ENCODE measurements at places on chromosomes 2 and 18.

DNA sequence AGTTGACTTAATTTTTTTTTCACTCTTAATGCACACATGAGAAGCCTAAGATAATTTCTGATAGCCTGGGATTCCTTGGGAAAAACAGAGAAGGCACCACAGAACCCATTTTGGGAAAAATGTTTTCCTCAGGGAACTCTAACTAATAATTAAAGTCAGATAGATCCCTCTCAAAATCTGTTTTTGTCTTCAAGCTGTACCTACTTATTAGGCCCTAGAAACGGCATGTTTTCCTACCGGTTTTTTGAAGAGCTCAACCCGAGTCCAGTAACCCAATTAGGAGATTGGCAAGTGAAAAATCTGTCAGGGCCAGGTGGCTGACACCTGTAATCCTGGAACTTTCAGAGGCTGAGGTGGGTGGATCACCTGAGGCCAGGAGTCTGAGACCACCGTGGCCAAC lies 16.1 kb upstream of the PDK1 start:
- no peak for DNase-seq

DNA sequence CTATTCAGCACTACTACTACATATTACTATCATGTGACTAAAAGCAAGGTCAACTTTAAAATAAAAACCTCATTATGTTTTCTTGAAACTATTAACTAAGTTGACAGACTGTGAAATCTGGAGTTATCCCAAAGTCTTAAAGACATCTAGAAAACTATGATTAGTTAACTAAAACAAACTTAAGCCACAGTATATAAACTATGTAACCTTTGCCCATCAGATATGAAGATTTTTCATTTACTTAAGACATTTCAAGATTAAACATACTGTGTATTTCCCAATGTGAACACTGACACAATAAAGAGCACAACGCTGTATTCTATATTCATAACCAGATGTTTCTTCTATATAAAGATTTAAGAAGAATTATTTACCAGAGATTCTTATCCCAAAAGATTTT lies 33.5 kb upstream of the CACNB4 start:
- no peak for DNase-seq

DNA sequence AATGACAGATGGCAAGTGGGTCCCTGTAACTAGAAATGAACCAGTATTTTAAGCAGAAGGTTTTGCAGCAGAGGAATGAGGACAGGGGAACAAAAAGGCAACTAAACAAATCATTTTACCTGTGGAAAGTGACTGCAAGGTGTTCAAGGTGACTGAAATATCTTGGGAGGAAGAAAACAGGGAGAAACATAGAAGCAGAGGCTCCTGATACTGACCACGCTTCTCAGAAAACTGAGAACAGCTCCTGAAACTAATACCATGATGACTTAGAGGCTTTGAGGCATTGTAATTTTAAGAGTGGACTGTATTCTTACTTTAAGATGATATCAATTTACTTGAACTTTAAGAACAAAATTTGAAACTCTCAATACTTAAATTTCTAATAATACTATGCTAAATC lies at the start of gene DYTN:
Gene DYTN, minus strand, starts transcription at position 101 of the 400 bp plus-strand sequence. CDS start 117 bp downstream, outside the sequence.
- DNase-seq: no peak

- DNase-seq: no peak
Measured at GRCh38 chr2:100394111-100394641, 23.3 kb downstream of the CHST10 start.

GRCh38 chr2:3282056-3282998 lies 95.3 kb downstream of the EIPR1 start:
- DNase-seq: no peak

- no peak for DNase-seq
Measured at GRCh38 chr2:202335791-202336467, 40.2 kb upstream of the BMPR2 start.

DNA sequence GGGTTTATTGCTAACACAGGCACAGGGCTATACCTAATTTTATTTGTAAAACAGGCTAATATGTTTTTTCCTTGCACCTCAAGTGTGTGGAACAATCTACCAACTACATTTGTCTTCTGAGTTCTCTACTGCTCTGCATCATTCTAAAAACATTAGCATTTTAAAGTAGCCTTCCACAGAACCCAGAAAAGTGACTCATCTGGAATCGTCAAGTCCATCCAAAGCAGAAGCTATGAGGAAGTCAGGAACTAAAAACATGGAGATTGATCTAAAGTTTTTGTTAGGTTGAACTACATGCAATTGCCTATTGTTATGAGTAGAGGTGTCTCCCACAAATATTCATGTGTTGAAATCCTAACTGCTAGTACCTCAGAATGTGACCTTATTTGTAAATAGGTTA lies 70.9 kb downstream of the SUCLG1 start:
- no peak for DNase-seq

DNA sequence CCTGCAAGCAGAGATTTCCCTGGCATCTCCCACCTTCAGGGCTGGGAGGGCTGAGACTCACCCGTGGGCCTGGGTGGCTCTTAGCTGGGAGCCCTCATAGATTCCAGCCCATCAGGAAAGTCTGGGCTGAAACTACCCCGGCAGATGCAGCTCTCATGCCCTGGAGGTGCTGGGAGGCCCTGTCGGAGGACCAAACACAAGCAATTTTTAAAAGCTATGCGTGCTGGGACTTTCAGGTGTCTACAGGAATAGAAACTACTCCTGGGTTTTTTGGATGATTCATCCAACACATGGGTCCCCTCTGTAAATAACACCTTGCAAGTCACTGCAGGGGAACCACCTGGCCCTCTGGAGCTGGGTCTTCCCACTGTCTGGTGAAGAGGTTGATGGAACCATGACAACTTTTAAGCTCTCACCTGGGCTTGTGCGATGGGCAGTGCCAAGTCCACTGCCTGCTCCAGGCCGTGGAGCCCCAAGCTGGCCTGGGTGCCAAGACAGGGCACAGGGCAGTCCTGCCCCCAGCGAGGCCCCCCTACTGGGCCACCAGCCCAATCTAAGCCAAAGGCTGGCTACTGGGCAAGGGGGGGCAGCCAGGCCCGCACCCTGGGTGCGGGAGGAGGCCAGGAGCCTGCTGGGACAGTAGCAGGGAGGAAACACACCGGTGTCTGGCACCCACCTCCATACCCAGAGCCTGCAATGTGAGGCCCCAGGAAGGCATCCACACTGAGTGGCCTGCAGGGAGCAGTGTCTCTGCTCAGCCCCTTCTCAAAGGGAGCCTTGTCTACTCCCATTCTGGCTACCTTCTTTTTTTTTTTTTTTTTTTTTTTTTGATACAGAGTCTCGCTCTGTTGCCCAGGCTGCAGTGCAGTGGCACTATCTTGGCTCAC lies 1.1 kb upstream of the GPR55 start:
- no peak for DNase-seq

- no peak for DNase-seq
Measured at GRCh38 chr2:76684756-76685155, 837.4 kb downstream of the LRRTM4 start.

GRCh38 chr2:102112271-102112670 lies 30.3 kb upstream of the IL1R1 start:
- no peak for DNase-seq

DNA sequence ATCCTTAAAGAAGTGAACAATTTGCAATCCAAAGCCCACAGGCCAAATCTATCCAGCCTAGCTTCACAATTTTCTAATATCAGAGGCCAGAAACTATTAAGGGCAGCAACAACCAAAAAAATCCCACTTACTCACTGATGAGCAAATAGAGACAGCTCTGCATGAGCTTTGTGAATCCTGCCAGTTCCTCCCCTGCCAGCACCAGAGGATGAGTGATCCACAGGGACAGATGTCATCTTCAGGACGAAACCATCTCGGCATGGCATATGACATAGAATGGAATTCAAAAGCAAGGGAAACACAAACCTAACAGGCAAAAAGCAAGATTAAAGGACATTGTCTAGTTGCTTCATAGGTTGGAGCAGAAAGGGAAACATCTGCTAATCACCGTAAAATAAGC lies 2.2 kb upstream of the DSC2 start:
- DNase-seq: no peak

- DNase-seq: no peak
Measured at GRCh38 chr2:128433911-128434550, 115.4 kb upstream of the HS6ST1 start.

GRCh38 chr2:112189001-112189556 lies 50.9 kb downstream of the FBLN7 start:
- DNase-seq: no peak

- no peak for DNase-seq
Measured at GRCh38 chr2:96946060-96946459, 40.3 kb downstream of the FAM178B start.

DNA sequence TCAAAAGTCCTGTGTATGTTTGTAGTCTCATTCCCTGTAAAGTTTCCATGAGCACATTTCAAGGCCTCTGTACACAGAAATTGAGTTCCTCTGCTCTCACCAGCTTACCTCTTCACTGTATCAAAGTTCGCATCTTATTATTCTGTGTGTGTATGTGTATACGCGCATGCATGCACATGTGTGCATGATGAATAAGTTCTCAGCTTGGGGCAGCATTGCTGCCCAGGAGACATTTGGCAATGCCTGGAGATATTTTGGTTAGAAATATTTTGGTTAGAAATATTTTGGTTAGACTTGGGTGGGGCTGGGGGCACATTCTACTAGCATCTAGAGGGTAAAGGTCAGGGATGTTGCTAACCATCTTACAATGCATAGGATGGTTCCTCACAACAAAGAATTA lies 23.4 kb downstream of the TCF7L1 start:
- DNase-seq: no peak

GRCh38 chr2:1769703-1770422 lies 25.5 kb upstream of the PXDN start:
- DNase-seq: no peak

DNA sequence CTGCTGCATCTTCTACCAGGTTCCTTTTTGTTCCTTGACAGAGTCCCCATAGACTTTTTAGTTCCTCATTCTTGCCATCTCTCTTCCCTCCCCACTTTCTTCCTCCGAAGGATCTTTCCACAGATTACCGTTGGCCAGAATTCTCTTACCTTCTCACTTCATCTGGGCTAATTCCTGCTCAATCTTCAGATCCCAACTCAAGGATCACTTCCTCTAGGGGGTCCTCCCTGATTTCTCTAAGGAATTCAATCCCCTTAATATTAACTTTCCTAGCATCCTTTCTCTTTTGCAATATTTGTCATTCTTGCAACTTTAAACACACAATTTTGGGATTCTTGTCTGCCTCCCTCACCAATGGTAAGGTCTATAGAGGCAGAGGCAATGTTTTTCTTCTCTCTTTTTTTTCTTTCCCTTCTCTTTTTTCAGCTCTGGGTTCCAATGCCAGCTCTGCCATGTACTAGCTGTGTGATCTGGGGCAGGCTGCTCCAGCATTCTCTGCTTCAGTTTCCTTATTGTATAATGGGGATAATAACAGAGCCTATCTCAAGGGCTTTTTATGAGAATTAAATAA lies 5.4 kb upstream of the KCNE4 start:
- peak; percentile 21 for DNase-seq

- no peak for DNase-seq
Measured at GRCh38 chr18:2818281-2818680, 28.5 kb upstream of the EMILIN2 start.

GRCh38 chr2:74864728-74865722 lies 31.1 kb downstream of the HK2 start:
- DNase-seq: no peak

DNA sequence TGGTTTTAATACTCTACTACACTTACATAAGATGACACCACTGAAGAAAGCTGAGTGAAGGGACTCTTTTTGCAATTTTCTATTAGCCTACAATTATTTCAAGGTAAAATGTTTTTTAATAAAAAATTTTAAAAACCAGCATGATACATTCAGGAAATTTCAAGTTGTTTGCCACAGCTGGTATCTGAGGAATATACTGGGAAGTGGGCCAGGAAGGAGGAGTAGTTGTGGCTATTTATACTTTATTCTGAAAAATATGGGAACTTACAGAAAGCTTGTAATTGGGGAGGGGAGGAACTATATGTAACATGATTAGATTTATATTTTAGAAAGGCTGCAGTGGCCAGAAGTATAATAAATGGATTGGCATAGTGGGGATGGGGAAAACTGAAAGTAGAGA lies 40.8 kb downstream of the WDR35 start:
- DNase-seq: no peak

- no peak for DNase-seq
Measured at GRCh38 chr2:17373741-17374140, 144.5 kb downstream of the RAD51AP2 start.

GRCh38 chr18:23236876-23237468 lies 101.7 kb downstream of the CABLES1 start:
- no peak for DNase-seq

DNA sequence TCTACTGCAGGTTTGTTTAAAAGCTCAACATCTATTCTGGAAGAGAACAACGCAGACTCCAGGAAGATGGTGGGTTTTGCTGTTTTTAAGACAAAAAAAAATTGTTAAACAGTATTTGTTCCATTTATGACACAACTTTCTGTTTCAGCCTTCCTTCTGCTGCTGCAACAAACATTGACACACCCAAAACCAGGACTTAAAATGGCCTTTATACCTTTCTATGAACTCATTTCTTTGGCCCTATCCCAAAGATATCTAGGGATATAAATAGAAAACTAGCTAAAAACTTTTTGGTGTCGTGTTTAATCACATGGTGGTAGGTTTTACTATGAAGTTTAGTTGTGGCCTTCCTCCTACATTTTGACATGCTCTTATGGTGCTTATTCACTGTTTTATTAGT lies 964 bp upstream of the GALNT3 start:
- DNase-seq: peak; percentile 49

- DNase-seq: no peak
Measured at GRCh38 chr18:8217051-8217564, 392.1 kb upstream of the RAB12 start.

GRCh38 chr2:162574615-162575452 lies 230.9 kb downstream of the GCA start:
- no peak for DNase-seq

GRCh38 chr2:219335373-219335786 lies 2.8 kb upstream of the RESP18 start:
- no peak for DNase-seq

DNA sequence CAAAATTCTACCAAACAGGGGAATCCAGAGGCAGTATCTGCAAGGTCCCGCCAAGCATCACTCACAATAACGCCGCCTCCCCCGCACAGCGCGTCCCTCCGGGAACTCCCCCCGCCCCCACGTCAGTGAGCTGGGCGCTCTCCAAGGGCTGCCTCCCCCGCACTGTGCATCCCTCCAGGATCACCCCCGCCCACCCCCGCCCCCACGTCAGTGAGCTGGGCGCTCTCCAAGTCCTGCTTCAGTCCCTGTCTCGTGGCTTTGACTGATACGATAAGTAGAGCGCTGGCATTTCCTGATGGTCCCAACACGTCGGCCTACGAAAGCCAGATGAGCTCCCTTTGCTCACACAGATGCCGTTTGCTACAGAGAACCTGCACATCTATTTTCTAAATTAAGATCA lies 130.7 kb upstream of the TPO start:
- no peak for DNase-seq

DNA sequence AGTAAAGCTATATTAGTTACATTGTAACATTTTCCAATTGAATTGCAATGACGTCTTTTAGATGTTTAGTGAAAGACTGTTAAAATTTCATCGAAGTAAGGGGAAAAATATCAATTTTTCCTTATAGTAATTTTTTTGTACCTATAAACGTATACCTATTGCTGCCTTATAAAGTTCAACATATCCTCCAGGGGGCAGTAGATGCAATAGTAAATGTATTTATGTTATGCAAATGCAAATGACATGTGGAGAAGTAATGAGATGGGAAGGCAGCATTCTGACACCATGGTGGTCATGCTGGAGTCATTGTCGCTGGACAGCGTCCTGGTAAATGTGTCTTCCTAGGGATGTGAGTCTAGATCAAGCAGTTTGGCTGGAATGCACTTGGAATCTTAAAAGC lies 38.7 kb downstream of the MSTN start:
- peak; percentile 5 for DNase-seq

- no peak for DNase-seq
Measured at GRCh38 chr2:201176081-201176481, 6.9 kb upstream of the CASP10 start.

GRCh38 chr2:169143998-169144397 lies 74.6 kb downstream of the DHRS9 start:
- DNase-seq: no peak
